Caki2 (cell line): ENCODE measurements at places on chromosomes 1 and 21.

DNA sequence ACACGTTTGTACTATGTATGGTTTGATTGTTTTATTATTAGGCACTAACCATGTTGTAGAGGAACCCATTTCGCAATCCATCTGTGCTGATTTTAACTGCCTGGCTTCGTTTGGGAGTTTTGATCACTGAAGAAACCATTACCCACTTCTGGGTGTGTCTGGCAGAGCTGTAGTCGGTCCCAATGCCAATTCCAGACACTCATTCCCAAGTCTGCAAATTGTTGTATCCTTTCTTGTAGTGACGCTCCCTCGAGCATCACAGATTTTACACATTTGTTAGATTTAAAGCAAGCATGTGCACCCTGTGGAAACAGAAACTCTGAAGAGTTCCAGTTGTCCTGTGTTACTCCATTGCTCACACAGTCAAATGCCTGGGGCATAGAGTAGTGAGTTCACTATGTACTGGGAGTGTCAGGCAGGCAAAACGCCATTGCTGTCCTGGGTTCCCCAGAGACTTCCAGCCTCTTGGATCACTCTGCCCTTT is 31.0 kb upstream of the EFCAB14 start:
- no peak for DNase-seq

GRCh38 chr1:2538376-2538775 is 8.3 kb upstream of the HES5 start:
- no peak for DNase-seq

DNA sequence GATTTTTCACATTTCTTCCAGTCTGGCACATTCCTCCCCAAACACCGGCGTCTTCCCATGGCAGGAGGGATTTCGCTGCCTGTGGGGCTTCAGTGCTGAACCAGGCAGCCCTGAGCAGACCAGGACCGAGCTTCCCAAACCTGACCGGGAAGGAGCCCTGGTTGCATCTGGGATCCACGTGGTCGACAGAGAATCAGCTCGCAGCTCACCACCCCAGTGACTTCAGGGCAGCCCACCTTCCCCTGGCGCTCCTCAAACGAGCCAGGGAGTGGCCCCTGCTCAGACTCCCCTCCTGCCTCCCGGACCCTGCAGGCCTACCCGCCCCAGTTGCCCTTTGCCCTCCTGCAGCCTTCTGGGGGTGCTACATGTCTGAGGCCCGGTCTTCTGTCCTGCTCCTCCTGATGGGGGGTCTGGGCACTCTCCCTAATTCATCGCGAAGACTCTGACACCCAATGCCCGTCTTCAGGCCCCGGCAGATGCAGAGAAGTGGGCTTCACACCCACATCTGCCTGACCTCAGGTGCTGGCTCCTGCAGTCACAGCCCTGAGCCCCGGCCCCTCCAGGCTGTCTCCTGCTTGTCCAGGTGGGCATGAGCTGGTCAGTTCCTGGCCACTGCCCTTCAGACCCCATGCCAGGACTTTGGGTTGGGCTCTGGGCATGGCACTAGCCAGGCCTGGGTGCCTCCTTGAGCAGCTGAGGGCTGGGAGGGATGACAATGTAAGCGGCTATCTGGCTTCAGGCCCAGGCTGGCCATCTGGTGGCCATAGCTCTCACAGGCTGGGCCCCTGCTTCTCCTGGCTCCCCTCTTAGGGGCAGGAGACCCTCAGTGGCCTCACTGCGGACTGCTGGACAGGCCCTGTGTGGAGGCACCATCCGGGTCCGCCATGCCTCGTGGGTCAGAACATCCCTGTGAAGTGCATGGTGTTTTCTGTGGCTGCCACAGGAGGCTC is 26.1 kb upstream of the PRSS38 start:
- DNase-seq = no peak

DNA sequence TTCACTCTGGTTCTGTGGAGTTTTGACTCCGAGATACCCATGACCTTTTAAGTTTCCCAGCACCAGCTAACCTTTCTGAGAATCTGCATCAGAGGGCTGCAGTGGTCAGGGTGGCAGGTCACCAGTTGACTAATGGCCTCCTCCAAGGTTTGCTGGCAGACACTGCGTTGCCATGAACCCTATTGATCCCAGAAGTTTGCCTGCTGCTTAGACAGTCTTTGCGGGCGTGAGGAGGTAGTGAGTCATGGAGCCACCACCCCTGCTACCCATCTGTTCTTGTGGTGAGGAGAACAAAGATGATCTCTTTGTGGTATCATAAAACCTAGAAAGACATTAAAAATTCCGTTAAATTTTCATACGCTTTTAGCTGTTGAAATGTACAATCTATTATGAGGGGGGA is 180.4 kb downstream of the FGGY start:
- DNase-seq = no peak

GRCh38 chr1:53729456-53730223 is 9.3 kb downstream of the GLIS1 start:
- DNase-seq = no peak

DNA sequence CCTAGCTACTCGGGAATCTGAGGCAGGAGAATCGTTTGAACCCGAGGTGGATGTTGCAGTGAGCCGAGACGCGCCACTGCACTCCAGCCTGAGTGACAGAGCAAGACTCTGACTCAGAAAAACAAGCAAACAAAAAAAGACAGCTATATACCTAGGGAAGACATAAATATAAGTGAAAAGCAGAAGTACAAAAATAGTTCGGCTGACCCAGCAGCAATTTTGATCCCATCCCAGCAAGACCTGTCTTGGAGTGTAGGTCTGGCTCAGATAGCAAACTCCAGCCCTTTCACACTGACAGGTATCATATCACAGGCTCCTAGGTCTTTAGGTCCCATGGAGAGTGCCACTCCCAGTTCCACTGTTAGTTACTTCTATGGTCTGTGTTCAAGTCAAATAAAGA is 14.6 kb downstream of the MTX1 start:
- DNase-seq = peak; percentile 53

DNA sequence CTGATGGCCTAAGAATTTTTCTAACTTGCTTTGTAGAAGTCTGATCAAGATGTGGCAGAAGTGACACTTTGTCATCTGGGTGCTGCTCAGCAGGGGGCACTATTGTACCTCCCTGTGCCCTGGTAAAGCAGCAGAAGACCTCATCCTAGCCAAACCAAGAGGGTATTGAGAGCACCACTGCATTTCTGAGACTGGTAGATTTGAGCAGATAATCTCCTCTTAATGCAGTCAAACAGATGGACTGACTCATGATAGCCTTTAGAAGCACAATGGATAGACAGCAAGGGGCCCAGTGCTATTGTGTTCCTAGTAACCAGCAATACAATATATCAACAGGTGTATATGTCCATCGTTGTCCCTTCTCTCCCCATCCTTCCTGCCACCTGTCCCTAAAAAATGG is 5.7 kb downstream of the TPM3 start:
- DNase-seq = peak; percentile 30

DNA sequence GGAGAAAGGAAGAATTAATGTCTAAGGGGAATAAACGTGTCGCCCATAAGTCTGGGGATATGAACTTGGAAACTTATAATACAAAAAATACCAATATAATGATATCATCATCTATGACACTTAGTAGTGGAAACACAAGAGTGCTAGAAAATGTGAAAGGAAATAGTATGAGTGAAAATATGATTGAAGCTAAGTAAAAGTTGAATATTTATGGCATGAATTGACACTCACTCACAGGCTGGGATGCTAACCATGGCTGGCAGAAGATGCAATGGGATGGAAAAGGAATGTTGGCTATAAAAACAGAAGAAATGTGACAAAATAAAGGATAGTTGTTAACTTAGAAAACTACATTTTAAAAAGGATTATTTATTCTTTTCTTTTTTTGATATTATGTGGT is 120.1 kb downstream of the XPR1 start:
- DNase-seq = no peak

DNA sequence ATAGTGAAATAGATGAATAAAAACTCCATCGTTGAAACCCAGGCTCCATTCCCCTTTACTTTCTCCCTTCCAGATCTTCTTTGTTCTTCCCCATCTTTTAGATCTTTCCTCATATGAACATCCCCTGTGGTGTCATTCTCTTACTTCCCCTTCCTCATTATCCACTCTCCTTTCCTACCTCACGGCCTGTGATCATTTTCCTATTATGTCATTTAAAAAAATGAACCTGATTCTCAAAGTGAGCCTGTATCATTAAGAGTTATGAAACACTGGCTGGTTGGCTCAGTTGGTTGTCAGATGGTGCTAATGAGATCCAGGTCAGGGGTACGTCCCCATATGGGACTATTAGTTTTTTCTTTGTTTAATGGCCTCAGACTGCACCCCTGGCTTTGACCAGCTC is 38.3 kb downstream of the TCEANC2 start:
- DNase-seq = no peak

- DNase-seq = no peak
These were observed 9.6 kb downstream of the EPHA10 start for GRCh38 chr1:37755290-37755689.

DNA sequence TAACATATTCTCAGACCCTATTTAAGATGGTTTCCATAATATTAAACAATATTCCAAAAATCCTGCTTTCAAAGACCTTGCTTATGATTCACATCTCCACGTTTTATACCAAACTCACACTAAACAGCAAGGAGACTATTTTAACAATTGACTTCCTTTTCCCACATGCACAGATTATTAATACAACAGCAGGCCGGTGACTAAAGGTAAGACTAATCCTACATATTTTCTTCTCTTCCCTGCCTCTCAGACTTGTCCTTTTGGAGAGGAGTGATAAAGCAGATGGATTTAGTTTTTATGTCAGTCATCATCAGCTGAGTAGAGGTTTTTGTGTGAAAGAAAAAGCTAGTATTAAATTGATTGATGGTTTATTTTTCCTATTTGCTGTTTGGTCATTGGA is 400.6 kb downstream of the NTNG1 start:
- no peak for DNase-seq

DNA sequence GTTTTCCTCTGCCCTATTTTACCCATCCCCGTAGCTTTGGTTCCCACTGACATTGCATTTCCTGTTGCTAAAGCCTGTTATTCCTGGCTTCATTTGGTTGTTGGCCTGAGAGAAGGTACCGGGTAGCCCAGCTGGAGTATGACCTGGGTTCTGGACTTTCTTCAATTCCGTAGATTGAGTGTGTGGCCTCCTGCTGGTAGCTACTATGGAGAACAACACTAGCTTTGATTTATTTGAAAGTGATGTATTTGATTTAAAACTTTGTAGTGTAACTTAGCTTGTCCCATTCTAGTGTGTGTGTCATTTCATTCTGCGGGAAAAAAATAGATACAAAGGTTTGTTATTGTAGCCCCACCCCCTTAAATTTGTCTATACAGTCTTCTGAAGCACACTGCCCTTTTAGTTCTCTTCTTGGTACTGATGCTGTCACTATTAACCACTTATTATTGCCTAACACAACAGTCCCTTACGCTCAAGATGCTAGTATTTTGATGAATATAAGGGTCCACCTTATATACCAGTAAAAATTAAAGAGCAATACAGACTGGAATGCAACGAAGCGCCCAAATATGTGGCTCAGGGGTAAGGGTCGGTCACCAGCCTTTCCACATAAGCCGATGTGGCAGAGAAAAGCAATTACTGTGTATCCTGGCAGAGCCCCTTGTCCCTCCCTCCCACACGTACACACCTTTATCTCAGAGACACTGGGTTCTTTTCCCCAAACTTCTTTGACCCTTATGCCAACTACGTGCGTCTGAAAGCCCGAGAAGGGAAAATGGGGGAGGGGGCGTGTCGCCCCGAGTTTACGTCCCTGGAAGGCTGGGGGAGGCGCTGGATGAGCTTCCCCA is 643 bp upstream of the MOV10 start:
- DNase-seq = peak; percentile 45

- DNase-seq = no peak
These were observed 1.4 kb downstream of the PBXIP1 start for GRCh38 chr1:154954541-154954940.

- DNase-seq = no peak
These were observed 217.2 kb upstream of the IRF2BP2 start for GRCh38 chr1:234827181-234827580.

GRCh38 chr1:97745912-97746311 is 174.9 kb downstream of the DPYD start:
- DNase-seq = no peak

- DNase-seq = no peak
These were observed 107.6 kb downstream of the PLXNA2 start for GRCh38 chr1:208136459-208137182.

- no peak for DNase-seq
These were observed 470 bp downstream of the HSD11B1 start for GRCh38 chr1:209705033-209705598.

- DNase-seq = no peak
These were observed 54.1 kb upstream of the MUTYH start for GRCh38 chr1:45394342-45394741.

- DNase-seq = no peak
These were observed 18.5 kb downstream of the MCM3AP start for GRCh38 chr21:46266946-46267345.

DNA sequence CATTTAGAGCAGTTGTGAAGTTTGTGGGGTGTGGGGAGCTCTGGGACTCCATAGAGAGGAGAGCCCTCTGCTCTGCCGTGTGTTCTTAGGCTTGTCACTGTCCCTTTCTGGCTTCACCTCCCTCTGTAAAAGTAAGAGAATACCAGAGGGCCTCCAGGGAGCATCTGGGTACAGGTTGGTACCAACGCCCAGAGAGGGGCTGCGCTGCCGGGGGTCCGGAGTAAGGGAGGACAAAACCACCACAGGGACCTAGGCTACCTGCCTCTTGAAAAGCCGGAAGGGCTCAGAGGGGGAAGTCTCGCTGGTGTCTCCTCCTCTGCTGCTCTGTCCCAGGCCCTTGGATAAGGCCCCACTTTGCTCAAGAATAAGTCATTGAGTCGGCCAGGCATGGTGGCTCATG is 3.1 kb upstream of the TINAGL1 start:
- DNase-seq = no peak

DNA sequence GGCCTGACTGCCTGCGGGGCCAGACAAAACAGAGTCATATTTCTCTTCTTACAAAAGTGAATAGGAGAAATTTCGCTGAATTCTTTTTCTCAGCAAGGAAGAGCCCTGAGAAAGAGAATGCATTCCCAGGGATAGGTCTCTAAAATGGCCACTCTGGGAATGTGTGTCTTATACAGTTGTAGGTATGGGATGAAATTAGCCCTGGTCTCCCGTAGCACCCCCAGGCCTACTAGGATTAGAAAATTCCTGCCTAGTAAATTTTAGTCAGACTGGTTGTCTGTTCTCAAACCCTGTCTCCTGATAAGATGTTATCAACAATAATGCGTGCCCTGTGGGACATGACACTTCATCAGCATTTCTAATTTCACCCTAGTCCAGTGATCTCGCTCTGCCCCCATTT is 920.1 kb downstream of the LTN1 start:
- no peak for DNase-seq

DNA sequence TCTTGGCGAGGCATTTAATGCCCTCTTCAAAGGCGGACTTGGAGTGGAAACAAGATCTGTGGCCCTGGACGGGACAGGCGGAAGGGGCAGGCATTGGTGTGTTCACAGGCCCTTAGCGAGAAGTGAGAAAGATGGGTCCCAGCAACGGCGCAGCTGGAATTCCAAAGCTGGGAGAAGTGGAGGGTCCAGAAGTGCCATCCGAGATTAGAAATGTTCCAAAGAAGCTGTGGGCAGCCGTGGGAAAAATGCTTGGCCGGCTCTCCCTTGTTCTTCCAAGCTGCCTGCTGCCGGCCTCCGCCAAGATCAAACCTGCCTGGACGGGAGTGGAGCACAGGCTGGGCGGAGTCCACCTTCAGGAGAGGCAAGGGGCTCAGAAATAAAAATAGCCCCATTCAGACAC is 69.4 kb upstream of the ACTRT2 start:
- no peak for DNase-seq

- DNase-seq = no peak
These were observed 92.3 kb upstream of the TARDBP start for GRCh38 chr1:10920063-10920626.
